CD4-positive, alpha-beta T cell treated with Interleukin-17A for 1 hour (primary cell): ENCODE measurements at places on chromosomes 16 and 17.

DNA sequence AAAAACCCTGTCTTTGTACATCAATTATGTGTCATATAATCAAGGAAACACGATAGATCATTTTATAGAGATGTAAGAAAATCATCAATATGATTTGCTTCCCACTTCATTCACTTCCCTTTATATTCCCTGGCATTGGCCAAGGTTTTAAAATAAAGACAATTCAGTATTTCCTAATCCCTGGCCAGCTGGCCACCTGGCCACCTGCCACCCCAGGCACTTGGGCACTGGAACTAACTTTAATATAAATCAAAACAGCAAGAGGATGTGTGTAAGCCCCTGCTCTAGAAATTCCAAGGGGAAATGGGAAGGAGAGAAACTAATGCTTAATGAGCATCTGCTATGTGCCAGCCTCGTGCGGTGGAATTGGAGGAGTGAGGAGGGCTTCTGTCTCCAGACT, 58.6 kb upstream of the TOB1 start:
- DNase-seq: no peak

GRCh38 chr17:34706029-34706428, 126.6 kb downstream of the TMEM132E start:
- no peak for DNase-seq

- no peak for DNase-seq
Measured at GRCh38 chr17:49969134-49969759, at the start of gene DLX4. Gene DLX4, plus strand, starts transcription at chr17:49969190. Its CDS starts 279 bp downstream, at chr17:49969469.

GRCh38 chr16:27761816-27762215, 211.9 kb downstream of the KATNIP start:
- DNase-seq: no peak
